Erythroblast (primary cell): ENCODE measurements at places on chromosomes 6 and 20.

- no peak for DNase-seq
Observed at GRCh38 chr6:70423189-70424134, 10.2 kb downstream of the FAM135A start.

GRCh38 chr20:32830437-32830836 lies 10.7 kb downstream of the MAPRE1 start:
- no peak for DNase-seq

DNA sequence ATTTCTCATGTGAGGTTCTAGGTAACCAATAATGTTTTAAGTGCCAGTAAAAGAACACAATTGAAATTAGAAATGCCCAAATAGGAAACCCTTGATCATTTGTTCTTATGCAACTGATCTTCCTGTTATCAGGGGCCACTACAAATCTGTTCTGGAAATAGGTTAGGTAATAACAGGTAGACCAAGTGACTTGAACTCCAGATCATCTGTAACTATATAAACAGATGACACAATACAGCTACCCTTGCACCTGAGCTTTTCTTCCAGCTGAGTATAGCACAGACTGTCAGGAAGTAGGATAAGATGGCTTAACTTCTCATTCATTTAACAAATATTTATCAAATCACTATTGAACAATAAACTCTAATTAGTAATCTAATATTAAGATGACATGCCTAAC lies 52.5 kb downstream of the MAN1A1 start:
- no peak for DNase-seq

DNA sequence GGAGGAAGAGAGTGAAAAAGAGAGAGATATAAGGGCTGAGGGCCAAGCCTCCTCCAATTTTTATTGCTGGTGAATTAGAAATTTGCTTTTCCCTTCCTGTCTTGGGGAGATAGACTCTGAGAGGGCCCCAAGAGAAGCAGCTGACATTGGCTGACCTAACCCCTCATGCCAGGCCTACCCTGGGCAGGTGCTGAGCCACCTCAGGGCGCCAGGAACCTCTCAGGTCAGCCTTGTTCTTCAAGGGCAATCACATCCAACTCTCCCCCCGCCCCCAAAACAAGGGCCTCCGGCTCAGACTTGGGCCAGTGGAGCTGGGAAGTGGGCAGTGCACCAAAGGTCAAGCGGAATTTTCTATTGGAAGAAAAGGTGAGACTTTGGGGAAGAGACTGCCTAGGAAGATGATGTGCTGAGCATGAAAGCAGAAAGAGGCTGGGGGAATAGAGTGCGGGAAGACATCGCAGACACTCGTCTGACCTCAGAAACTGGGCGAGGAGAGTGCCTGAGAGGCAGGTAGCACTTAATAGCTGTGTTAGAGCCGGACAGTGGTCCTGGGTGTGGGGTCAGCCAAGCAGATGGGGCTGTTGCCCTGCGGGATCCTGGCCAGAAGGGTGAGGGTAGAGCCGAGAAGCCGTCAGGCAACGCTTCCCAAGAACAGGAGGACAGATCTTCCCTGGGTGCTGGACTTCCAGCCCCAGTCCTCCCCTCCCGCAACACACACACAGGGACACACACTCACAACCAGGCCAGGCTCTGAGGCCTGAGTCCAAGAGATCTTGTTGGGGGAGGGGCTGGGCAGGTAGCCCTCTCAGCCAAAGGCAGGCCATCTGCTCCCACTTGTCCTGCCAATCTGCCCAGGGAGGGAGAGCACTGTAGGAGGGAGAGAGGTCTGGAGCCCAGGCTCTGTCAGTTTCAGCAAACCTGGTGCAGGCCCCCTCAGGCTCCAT lies 3.7 kb upstream of the FASTKD5 start:
- no peak for DNase-seq

DNA sequence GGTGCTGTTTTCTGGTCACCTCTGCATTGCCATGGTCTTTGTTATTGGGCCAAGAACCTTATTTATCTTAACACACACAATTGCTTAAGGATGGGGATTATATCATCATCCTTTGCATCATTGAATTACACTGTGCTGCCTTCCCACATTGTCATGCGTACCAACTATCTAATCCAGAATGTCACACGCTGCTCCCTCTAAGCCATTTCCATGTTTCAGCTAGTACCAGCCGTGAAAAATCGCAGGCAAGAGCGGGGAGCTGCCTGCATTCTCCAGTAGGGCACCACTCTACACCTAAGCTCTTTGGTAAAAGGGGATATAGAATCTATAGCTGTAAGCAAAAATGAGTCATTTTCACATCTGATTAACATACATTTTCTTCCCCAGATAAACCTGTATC lies 277.0 kb downstream of the PRL start:
- DNase-seq, result no peak

DNA sequence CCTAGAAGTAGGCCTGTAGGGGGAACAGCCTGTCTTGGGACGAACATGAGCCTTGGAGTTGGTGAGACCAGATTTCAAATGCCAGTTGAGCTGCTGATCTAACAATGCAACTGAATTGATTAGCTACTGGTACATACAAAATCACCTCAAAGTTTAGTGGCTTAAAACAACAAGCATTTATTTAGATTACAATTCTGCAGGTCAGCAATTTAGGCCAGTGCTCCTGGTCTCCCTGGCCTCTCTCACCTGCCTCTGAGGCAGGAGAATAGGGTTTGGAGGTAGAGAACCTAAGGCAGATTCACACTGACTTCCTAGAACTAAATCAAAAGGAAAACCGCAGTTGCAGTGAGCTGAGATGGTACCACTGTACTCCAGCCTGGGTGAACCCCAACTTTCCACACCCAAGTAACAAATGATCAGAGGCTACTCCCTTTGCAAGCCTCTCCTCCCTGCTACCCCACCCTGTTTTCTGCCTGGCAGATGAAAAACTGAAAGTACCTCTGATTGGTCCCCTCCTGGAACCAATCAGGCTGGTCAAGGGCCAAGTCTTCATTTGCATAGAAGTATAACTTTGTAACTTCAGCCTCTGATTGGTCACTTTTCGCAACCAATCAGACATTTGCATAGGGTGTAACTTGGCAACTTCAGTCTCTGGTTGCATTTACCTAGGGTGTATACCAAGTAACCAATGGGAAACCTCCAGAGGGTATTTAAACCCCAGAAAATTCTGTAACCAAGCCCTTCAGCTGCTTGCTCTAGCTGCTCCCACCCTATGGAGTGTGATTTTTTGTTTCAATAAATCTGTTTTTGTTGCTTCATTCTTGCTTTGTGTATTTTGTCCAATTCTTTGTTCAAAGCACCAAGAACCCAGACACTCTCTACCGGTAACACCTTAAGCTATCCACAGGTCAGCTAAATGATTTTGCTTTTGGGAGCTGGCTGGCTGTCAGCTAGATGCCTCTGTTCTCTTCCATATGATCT lies 8.1 kb upstream of the UBR2 start:
- DNase-seq, result peak; percentile 82

DNA sequence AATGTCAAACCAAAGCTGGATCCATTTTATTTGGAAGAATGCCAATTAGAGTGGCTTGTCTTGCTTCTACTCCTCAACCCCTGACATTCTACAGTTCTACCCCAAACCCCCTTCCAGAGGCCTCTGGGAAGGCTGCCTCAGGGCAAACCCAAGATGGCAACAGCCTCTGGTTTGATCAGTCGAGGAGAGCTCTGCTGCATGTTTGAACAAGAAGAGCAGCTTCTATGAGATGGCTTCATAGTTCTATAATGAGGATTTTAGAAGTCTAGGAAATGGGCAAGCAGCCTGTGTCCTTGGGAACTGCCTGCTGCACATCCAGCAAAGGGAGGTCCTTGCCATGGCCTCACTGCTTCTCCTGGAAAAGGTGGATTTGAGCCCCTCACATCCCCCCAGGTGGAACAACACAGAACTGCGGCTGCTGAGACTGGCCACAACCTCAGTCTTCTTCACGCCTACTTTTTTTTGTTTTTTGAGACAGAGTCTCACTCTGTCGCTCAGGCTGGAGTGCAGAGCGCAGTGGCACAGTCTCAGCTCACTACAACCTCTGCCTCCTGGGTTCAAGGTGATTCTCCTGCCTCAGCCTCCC lies 37.9 kb downstream of the ZC3H12D start:
- no peak for DNase-seq

DNA sequence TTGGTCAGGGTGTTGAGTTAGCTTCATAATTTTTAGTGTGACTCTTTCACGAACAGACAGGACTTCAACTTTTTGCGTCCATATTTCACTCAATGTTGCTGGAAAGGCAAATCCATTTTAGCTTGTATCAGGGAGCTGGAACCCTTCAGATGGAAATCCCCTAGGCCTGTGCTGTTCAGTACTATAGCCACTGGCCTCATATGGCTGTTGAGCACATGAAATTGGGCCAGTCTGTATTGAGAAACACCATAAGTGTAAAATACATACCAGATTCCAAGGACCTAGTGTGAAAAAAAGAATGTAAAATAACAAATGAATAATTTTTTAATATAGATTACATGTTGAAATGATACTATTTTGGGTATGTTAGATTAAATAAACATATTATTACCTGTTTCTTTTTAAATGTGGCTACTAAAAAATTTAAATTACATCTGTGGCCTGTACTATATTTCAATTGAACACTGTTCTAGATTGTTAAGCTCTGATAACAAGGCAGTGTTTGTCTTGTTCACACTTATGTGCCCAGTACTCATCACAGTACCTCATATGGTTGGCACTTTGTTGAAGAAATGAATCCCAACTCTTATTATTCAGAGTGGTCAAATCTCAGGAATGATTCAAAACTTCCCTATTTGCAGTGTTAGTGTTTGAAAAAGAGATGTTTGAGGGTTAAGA lies 34.3 kb downstream of the CTNNBL1 start:
- DNase-seq, result no peak

- DNase-seq, result no peak
Observed at GRCh38 chr20:5497556-5497955, 180.8 kb upstream of the PROKR2 start.

- no peak for DNase-seq
Observed at GRCh38 chr6:128432394-128432793, 88.0 kb downstream of the PTPRK start.

DNA sequence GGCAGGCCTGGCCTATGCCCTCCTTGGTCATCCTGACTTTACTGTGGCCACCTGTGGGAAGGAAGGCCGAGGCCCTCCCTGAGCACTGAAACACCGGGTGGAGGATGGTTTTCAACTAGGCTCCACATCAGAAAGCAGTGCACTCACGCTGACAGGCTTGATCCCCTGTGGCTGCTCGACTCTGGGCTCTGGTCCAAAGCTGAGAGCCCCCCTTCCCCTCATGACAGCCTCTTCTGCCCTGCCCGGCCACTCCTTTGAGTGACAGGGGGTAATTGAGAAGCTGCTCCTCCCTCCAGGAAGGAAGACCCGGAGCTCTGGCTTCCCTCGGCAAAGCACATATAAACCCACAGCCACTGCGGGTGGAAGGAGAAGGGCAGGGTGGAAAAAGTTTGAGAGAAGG lies 43.6 kb downstream of the MUC22 start:
- DNase-seq, result no peak

DNA sequence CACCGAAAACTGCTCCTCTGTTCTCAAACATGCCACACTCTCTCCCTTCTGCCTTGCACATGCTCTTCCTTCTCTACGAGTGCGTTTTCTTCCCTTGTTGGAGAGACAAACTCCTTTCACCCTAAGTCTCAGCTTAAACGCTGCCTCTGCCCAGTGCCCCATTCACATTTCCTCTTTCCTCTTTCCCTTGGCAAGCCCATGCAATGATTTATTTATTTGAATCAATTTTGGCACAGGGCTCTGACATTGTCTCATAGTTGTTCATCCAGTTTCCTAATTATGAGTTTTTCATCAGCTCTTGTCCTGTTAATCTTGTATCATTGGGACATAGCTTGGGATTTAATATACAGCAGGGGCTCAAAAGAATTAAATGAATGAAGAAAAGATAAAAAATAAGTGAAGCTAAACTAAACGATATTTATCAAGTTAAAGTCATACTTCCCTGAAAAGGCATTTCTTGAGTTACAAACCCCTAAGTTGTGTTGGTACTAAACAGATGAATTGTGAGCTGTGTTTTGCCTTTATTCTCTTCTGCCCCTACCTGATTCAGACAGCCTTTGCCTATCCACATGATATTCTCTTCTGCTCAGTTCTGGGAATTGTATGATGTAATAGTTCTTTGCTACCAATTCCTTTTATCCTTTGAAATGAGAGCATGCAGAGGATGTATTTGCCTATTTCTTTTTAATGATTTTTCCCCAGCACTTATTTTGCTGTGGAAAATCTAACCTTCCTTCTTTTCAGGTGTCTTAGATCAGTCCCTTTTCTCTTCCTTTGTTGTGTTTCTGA lies 704.4 kb downstream of the UTRN start:
- no peak for DNase-seq

DNA sequence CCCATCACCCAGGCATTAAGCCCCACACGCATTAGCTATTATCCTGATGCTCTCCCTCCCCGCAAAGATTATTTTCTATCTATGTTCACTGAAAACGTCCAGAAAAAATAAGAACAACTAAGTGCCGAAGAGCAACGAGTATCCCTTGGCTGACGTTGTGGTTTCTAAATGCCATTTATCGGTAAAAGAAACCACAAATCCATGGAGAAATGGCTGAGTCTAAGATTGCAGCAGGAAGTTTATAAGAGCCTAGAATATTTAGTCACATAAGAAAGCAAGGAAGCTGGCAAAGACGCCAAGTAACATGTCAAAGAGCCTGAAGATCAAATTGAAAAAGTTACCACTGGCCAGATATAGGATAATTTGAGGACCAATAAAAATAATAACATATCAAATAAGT lies 18.1 kb upstream of the NOX3 start:
- no peak for DNase-seq

DNA sequence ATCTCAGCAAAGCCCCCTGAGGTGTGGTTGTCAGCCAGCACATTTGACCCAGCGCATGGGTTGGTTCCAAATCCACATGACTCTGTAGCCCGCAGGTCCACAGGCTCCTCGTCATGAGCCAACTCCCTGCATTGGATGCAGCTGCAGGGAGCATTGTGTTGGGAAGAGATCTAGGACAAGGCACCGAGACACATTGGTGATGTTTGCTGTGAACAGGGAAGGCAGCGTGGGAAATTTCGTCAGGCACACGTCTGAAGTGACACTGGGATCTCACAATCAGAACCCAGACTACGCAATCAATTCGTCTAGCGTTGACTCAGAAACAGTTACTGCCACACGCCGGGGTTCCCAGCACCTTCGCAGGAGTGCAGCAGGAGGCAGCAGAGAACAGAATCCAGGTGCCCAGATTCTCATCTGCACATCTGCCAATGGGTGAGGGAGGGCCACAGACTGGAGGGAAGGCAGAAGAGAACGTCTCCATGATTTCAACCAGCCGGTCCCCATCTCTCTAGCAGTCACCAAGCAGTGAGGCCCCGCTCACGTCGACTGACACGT lies 177.0 kb downstream of the TTLL2 start:
- no peak for DNase-seq

- DNase-seq, result no peak
Observed at GRCh38 chr6:164178679-164179332, 764.3 kb downstream of the QKI start.

- no peak for DNase-seq
Observed at GRCh38 chr6:161743509-161744178, 469.8 kb upstream of the AGPAT4 start.
